ENCODE measurements at places on chromosomes 1 and 21. TPM values are rescaled to one million over a fixed set of nuclear protein-coding genes. Genes with fewer than 3 reads are reported as not detected.

- DNase-seq = no peak
Measured at GRCh38 chr1:65477414-65478378, 57.2 kb downstream of the LEPR start.

GRCh38 chr1:17235135-17235885 is 13.6 kb upstream of the PADI3 start:
- no peak for DNase-seq

DNA sequence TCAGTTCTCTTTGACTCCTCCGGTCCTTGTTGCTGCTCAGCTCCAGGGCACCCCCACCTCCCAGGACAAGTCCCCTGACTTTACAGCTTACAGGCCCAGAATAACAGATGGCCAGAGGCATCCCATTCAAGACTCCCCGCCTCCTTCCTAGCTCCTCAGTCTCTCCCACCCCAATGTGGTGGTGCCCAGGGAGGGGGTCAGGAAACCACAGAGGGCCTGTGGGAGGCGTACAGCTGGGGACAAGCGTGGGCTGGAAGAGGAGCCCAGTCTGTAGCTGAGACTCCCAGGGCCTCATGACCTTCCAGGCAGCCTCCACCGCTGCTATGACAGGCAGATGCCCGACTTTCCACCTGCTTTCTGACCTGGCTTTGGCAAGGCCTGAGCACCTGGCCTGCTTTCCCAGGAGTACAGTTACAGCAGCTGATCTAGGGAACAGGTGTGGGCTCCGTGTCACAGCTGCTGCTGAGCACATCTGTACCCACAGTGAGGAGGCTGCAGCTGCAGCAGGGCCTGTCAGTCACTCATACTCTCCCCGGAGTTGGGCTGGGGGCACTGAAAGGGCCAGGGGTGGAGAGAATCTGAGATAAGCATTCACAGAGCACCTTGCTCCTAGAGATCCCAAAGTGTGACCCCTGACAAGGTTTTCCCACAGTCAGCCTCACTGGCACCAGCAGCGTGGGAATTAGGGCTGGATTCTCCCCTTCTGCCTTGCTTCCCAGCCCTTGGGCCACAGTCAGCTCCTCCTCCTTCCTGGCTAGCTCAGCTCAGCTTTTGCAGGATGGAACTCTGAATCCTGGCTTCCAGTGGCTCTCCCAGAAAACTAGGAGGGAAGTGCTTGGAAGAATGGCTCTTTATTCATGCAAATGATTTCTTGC is 7.1 kb upstream of the NAV1 start:
- DNase-seq = peak; percentile 39

- DNase-seq = peak; percentile 85
Measured at GRCh38 chr1:111733183-111733991, 5.8 kb downstream of the INKA2 start.

- DNase-seq = peak; percentile 88
Measured at GRCh38 chr1:109979489-109980091, 5.0 kb upstream of the AHCYL1 start.

DNA sequence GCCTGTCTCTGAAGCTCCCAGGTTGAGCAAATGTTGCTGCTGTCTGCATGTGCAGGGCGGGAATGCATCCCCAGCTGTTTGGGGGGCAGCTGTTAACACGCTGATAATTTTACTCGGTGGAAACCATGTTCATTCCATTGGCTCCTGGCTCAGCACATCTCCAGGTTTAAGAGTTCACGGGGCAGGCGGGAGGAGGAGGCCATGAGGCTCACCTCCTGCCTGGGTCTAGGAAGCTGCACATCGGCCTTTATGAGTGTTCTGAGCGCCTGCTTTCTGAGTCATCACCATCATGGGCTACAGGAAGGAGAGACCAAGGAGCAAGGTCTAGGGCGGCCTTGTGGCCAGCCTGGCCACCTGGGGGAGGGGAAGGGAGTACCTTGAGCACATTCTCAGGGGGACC is 29.7 kb downstream of the AJAP1 start:
- DNase-seq = peak; percentile 89

- no peak for DNase-seq
Measured at GRCh38 chr1:43644558-43644957, 5.4 kb upstream of the KDM4A start.

GRCh38 chr1:25168193-25169071 is 63.9 kb downstream of the SYF2 start:
- DNase-seq = no peak

- no peak for DNase-seq
Measured at GRCh38 chr1:7856345-7856744, 3.5 kb upstream of the UTS2 start.

- DNase-seq = peak; percentile 95
Measured at GRCh38 chr1:28914228-28915030, at the start of gene EPB41. Gene EPB41, plus strand, starts transcription at chr1:28914569. Its CDS starts 72,869 bp downstream, at chr1:28987438.

DNA sequence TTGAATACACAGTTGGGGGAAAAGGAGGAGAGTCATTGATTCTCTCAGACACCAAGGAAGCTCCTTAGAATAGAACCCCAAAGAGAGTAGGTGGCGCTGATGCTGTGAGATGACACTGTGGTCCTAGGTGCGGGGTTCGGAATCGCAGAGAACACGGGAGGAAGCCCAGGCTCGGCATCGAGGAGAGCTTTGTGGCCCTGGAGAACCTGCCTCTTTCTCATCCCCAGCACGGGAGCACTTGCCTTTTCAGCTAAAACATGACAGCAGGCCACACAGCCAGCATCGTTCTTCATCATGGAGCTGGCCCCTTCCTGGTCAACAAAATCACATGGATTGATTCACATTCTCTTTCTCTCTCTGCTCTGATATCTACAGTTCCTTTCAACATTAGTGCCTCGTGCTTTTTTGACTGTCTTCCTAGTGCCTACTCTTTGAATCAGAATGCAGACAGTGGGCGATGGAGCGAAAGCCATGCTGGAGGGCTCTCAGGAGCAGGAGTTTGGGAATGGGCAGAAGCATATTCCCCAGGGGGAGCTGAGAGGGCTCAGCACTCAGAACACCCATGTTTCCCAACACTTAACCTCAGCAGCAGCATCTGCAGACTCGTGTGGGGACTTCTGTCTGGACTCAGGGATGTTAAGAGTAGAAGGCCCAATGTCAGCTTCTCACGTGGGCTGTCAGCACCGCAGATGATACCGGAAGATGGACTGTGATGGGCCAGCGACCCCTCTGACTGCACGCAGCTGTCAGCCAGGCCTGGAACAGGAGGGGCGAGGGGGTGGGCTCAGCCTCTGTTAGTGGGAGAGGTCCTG is 539.4 kb downstream of the KIF26B start:
- no peak for DNase-seq

DNA sequence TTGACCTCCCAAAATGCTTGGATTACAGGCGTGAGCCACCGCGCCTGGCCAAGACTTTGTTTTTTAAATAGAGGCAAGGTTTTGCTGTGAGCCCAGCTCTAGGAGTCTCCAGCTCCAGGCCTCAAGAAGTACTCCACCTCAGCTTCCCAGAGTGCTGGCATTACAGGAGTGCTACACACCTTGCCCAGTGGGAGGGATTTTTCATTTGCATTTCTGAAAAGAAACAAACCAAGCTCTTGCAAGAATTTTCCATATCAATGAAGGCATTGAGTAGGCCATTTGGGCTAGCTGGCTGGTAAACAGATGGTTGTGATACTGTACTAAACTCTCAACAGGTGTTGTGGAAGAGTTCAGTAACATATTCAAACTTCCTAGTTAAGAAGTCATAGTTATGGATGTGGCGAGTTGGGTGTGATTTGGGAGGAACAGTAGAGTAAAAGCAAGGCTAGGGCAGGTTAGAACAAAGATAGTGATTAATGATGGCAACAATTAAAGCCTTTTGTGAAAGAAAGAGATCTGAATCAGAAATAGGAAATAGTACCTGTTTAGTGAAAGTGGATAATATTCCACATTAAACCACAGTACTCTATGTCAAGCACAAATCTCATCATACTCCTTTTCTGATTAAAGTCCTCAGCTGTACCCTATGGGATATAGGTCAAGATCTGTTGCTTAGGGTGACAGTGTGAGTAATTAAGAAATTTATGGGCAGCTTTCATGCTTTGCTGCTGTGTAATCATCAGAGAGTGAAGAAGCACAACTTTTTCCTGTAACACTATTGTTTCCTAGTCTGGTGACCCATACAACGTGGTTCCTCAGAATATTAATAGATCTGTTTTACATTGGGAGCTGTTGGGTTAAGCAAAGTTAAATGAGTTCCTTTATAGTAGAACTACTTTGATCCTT is 10.7 kb downstream of the AKIRIN1 start:
- no peak for DNase-seq

- DNase-seq = no peak
Measured at GRCh38 chr1:64675718-64676345, 69.0 kb upstream of the RAVER2 start.

DNA sequence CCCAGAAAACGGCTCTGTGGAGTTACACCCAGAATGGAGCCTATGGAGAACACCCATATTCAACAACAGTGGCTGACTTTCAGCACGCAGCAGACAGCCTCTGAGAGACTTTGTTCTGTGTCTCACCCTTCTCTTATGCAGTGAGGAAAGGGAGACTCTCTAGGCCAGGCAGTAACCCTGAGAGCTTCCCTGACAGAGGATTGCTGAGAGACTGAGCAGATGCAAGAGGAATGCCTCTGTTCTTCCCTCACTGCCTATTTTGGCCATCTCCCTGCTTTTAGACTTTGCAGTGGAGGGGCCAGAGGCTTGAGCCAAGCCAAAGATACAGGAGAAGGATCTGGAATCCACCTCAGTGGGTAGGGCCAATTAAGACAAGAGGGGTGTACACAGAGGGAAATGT is 41.8 kb upstream of the SLC16A1 start:
- DNase-seq = no peak

- no peak for DNase-seq
Measured at GRCh38 chr1:234507089-234507488, 28.1 kb upstream of the TARBP1 start.

DNA sequence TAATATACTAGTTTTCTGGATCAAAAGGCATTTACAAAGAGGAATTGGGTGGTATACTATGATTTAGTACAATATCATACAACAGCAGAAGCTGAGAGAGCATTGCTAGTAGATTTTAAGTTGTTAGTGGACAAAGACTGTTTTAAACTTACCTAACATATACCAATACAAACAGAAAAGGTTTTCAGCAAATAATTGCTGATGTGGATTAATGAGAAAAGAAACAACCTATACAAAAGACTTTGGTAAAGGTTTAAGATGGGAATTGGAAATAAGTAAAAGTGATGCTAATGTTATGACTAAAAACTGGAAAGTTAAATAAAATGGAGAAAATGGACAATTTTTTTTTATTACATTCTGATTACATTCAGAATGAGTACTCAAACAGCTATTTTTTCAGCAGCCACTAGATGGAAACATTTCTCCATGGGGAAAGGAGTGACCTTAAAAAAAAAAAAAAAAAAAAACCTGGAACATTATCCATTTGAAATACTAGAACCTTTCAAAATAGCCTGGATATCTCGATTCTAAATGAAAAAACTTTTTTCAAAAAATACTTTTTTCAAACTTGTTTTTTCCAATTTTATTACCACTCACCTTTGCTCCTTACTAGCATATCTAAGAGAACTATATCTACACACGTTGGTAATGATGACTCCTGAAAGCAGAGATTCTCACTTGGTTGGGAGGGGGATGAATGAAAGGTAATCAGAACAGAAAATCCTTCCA is 55.4 kb downstream of the EPRS1 start:
- DNase-seq = peak; percentile 18

GRCh38 chr1:44002606-44003157 is 11.3 kb downstream of the CCDC24 start:
- DNase-seq = no peak

DNA sequence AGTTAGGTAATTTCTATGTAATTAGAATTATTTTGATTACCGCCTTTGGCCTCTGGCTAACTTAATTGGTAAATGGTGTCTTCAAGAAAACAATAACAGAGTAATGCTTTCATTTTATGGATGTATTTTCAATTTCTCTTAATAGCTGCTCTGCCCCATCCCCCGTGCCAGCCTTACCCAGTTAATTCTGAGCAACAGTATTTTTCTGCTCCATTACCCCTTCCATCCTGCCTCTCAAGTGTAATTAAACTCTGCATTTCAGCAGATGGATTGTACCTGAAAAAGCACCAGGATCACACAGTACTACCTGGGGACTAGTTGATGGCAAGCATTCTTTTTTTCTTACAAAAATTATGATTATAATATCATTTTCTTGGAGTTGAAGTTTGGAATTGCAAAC is 104.2 kb downstream of the KIAA0319L start:
- no peak for DNase-seq

- DNase-seq = no peak
Measured at GRCh38 chr1:172477216-172477615, 33.3 kb upstream of the PIGC start.

GRCh38 chr1:115506924-115507589 is 134.7 kb upstream of the VANGL1 start:
- peak; percentile 20 for DNase-seq

DNA sequence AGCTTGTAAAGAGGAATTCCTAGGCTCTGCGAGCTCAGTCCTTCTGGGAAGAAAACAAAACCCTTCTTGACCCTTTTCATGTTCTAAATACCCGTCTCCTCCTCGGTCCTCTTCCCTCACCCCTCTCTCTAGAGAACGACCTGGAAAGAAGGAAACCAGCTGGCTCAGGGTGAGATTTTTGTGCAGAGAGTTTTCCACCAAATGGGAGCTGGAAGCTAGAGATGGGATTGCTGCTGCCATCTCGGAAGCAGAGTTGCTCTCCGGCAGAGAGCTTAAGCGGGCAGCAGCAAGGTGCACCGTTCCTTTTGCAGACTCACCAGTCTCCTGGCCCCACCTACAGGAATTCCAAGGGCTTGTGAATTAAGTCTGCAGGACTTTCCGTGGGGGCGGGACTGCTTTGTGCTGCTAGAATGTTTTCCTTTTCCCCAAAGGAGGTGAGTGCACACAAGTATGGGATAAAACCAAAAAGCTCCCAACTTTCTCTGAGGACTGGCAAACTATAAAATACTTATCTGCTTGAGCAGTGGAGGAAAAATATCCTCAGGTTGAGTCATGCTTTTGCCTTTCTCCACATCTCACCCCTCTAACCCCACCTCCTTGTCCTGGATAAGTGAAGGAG is 29.1 kb upstream of the KIAA0040 start:
- DNase-seq = peak; percentile 53

DNA sequence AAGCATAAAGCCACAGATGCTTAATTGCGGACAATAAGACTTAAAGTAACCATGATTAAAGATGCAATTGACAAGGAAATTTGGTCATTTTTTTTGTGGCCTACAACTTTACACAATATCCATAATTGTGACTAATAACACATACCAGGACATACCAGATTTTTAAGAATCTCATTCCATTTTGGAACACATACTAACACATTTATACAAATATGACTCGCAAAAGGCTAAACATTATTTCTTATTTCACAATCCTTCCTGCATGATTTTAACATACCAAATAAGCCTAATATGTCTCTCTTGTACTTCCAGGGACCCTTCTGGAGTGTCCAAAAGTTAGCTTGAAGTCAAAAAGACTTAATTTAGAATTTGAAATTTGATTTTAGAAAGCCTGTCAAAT is 48.8 kb downstream of the DR1 start:
- no peak for DNase-seq

- DNase-seq = no peak
Measured at GRCh38 chr1:157287462-157287861, 149.3 kb upstream of the ETV3 start.

The CTH gene
- 4.7 TPM for total RNA-seq

The DNAJC6 gene
- total RNA-seq = 1.3 TPM

The LYPLAL1 gene
- total RNA-seq = 23.2 TPM

The C1QTNF12 gene
- 0.40 TPM for total RNA-seq

The KCNK1 gene
- 7.6 TPM for total RNA-seq

The KCNJ15 gene
- 7.8 TPM for total RNA-seq

The ARMH1 gene
- not detected for total RNA-seq

The NPPB gene
- total RNA-seq = not detected

The OTUD3 gene
- 3.6 TPM for total RNA-seq

The NTMT2 gene
- total RNA-seq = not detected

The RHOU gene
- total RNA-seq = not detected

The F5 gene
- not detected for total RNA-seq

The RNF11 gene
- total RNA-seq = 114 TPM

The BRDT gene
- total RNA-seq = not detected
